ENCODE measurements at places on chromosomes 13 and 19.
A peak's percentile ranks its signal among the peaks of the same experiment; 100 is the strongest.

- no peak for DNase-seq
Measured at GRCh38 chr19:31553846-31554215, 204.6 kb upstream of the TSHZ3 start.

DNA sequence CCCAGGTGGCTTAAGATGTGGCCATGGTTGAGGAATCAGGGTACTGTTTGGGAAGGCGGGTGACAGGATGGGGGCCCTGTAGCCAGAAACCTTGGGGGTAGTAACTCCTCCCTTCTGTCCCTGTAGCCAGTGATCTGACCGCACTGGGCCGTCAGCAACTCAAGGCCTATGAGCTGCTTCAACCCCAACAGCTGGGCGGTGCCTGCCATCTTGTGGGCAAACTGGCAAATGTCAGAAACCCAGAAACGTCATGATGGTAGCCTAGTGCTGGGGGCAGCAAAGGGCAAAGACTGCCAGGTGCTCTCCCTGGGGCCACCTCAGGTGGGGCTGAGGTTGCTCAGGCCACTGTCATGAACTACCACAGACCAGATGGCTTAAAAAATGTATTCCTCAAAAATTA is 3.5 kb downstream of the COPE start:
- peak; percentile 70 for DNase-seq

DNA sequence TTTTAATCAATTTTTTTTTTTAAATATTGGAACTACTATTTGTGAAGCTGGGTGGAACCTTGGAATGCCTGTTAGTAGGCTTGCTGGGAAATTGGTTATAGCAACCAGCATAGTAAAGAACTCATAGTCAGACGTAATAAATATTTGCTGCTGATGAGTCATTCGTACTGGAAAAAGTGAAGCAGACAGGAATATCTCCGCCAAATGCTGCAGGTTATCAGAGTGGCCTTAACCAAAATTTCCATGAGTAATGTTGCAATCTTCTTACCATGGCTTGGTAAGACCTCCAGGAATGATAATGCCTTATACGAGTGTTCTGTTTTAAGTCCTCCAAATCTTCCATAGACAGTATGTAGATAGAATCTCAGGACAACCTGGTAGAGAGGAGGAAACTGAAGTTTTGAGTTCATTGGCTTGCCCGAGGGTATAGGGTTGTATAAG is 34.2 kb downstream of the MBNL2 start:
- no peak for DNase-seq

GRCh38 chr19:56404705-56405056 is 549 bp downstream of the ZNF583 start:
- no peak for DNase-seq

GRCh38 chr13:45316338-45316737 is 24.6 kb downstream of the TPT1 start:
- no peak for DNase-seq

DNA sequence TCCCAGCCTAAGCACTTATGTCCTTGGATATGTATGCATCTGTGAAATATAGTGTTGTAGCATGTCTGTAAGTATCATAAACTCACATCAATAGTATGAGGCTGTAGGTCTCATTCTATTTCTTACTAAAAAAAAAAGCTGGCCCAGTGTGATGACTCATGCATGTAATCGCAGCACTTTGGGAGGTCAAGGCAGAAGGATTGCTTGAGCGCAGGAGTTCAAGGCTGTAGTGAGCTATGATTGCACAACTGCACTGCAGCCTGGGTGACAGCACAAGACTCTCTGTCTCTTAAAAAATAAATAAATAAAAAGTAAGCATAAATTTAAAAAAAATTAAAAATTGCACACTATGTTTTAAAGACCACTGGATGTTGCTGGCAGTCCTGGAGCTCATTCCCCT is 79.1 kb upstream of the SPATA13 start:
- peak; percentile 37 for DNase-seq

DNA sequence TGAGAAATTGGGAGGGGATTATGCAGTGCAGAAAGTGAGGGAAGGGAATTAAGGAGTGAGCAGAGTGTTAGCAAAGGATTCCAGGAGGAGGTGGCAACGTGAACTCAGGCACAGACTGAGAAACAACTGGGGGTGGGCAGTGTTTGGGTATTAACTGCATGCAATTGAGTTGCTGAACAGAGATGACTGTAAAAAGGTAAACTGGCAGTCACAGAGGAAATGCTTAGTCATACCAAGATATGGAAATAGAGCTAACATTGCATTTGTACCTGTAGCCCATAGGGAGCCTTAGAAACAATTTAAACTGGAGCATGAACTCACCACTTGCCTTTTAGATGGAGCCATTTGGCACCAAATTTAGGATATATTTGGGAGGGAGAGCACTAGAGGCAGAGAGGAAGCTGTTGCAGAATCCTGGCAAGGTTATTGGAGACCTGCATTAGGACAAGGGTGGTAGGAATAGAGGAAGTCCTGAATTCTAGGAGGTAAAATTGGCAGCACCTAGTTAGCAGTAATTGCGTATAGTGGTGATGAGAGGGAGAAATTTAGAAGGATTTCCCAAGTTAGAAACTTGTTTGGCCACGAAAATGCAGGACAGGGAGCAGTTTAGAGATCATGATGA is 100.6 kb upstream of the FRY start:
- peak; percentile 57 for DNase-seq

GRCh38 chr13:63393112-63393511 is 1977.5 kb upstream of the PCDH20 start:
- no peak for DNase-seq

GRCh38 chr13:25777509-25777908 is 274.3 kb downstream of the SHISA2 start:
- DNase-seq = no peak

DNA sequence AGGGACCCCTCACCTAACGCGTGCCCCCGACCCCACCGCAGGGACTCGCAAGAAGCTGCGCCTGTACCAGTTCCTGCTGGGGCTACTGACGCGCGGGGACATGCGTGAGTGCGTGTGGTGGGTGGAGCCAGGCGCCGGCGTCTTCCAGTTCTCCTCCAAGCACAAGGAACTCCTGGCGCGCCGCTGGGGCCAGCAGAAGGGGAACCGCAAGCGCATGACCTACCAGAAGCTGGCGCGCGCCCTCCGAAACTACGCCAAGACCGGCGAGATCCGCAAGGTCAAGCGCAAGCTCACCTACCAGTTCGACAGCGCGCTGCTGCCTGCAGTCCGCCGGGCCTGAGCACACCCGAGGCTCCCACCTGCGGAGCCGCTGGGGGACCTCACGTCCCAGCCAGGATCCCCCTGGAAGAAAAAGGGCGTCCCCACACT is 4.7 kb upstream of the MYBPC2 start:
- no peak for DNase-seq

GRCh38 chr19:8231073-8231604 is 22.0 kb downstream of the CERS4 start:
- DNase-seq = no peak

DNA sequence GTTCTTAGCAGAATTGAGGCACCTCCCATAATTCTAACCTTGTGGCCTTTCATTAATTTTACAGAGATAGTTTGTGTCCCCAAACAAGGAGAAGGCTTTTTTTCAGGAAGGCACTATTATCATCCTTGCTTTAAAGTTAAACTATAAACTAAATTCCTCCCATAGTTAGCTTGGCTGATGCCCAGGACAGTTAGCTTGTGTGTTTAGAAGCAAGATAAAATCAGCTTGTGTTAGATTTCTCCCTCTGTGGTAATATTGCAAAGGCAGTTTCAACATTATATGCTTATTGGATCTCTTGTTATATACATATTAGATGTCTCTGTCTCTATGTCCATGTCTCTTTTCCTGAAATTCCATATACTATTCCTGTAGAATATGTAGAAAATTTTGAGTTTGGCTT is 342.7 kb downstream of the TBC1D4 start:
- no peak for DNase-seq

DNA sequence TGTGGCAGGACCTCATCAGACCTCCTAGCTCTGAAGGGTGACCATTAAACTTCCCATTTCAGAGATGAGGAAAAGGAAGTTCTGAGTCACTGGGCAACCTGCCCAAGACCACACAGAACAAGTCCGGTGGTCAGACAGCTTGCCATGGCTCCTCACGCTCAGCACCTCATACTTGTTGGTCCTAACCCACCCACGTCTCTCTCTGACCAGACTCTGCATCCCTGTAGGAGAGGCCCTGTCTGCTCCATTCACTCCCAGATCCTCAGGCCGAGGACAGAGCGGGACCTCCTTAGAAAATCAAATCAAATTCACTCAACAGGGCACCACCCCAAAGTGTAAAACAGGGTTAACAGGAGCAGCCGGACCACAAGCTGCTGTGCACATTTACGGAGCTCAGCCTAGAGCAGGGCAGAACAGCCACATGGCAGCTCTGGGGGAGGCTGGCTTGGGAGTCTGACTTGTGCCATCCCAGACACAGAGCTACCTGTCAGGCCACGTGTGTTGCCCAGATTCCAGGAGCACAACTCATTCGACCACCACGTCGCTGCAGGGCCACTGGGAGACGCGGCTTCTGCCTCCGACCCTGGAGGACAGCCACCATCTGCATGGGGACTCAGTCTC is 1.7 kb downstream of the MIER2 start:
- DNase-seq = peak; percentile 78

DNA sequence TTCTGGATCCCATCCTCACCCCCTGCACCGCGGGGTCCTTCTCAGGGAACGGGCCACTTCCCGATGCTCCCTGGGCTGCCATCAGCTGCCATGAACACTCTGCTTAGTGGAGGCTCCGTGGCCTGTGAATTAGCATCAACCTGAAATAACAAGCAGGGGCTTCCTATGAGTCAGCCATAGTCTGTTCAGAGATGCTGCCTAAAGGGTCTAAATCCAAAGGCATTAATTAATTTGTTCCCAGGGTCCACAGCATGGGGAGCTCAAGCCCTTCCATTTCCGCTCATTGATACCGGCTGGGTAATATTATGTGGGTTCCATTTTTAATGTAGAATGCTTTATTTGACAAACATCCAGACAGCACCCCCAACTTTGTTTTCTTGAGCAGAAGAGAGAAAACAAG is 341.9 kb upstream of the TMTC4 start:
- DNase-seq = no peak

DNA sequence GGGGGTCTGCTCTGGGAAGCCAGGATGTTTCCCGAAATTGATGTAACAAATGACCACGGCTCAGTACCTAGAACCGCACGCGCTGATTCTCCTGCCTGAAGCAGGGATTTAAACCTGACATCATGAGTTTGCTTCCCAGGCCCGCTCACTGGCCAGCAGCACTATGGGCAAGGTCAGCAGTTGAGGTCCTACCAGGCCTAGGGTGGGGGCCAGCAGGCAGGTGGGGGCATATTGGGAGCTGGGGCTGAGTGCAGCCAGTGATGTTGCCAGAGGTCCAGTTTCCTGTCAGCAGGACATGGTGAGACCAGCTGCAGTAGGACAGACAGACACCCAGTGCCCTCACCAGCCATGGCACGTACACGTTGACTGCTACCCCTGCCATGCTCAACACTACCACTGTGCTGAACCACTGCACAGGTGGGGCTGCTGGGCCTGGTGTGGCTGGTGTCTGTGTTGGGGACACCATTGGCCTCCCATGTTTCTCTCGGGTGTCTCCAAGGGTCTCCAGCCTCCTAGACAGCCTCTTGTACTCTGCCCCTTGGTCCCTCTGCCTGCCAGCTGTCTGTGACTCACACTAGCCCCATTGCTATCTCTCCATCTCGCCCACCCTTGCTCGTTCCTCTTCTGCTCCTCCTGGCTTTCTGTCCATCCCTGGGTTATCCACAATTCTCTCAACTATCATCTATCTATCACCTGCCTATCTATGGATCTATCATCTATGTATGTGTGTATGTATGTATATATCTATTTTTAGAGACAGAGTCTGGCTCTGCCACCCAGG is 1.1 kb upstream of the C19orf85 start:
- DNase-seq = no peak

DNA sequence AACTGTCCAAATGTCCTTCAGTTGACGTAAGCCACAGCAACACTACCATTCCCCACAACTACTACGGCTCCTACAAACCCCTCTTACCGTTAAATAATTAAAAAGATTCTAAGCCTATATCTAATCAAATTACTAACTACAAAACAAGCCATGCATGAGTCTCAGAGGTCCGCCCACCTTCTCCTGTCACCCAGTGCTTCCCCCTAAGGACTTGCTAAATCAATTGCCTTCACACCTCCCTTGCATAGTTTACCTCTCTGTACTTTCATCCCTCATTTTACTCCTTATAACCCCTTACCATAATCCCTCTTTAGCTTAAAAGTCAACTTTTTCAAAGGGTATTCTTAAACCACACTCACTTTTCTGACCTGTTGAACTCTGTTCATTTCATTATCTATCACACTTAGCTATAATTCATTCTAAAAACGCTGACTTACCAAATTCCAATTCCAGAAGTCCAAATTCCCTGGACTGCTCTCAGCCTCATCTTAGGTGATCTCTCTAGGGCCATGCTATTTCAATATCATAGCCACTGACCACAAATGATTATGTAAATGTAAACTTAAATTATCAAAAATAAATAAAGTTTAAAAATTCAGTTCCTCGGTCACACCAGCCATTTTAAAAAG is 187.8 kb downstream of the DIAPH3 start:
- DNase-seq = no peak

- no peak for DNase-seq
Measured at GRCh38 chr13:93296584-93296983, 70.0 kb downstream of the GPC6 start.

DNA sequence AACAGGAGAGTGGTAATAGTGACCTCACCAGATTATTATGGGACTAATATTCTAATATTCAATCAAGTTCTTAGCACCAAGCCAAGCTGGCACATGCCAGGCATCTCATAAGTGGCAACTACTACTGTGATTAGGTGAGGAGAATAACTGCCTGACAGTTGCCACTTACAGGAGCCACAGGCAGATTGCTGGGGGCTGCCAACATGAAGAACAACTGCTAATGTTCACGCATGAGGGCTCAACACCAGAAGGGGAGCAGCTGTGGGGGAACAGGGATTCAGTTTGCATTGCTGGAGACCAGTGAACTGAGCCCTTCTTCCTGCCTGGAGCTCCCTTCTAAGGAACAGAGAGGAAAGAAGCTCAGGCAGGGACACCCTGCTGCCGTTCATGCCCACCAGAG is 504.5 kb downstream of the FOXO1 start:
- no peak for DNase-seq

- no peak for DNase-seq
Measured at GRCh38 chr19:4714016-4714415, 9.6 kb downstream of the DPP9 start.

GRCh38 chr19:45547965-45548609 is 36.5 kb downstream of the OPA3 start:
- DNase-seq = no peak

Measured in NB4 (cell line).